ENCODE measurements at places on chromosomes 1 and 21. TPM values are rescaled to one million over a fixed set of nuclear protein-coding genes. Genes with fewer than 3 reads are reported as not detected.

The SYDE2 gene
- 17.0 TPM for total RNA-seq

The GPR25 gene
- not detected for total RNA-seq

The FGR gene
- 17.2 TPM for total RNA-seq

The EPHA8 gene
- total RNA-seq, result not detected

The SDC3 gene
- 68.2 TPM for total RNA-seq

The BNIPL gene
- total RNA-seq, result 10.5 TPM

The UBASH3A gene
- total RNA-seq, result 1.4 TPM

The LORICRIN gene
- not detected for total RNA-seq
